Neural crest cell (in vitro differentiated cells): ENCODE measurements at places on chromosomes 2 and 18.

- no peaks in the 10 kb centered on the region for H3K36me3 ChIP-seq
- no peak for DNase-seq
- peaks cover 41% of the 10 kb centered on the region for H3K4me1 ChIP-seq
- no peak overlapping the region for H3K4me3 ChIP-seq
Observed at GRCh38 chr2:160700021-160700814, 206.6 kb upstream of the RBMS1 start.

GRCh38 chr2:49569176-49569575 is 414.9 kb upstream of the FSHR start:
- H3K27ac ChIP-seq, result no peak overlapping the region
- peaks cover 6% of the 10 kb centered on the region for H3K27me3 ChIP-seq
- DNase-seq, result no peak
- no peaks in the 10 kb centered on the region for H3K4me1 ChIP-seq
- H3K4me3 ChIP-seq, result no peak overlapping the region
- H3K36me3 ChIP-seq, result no peaks in the 10 kb centered on the region

- no peaks in the 10 kb centered on the region for H3K4me1 ChIP-seq
- no peak for DNase-seq
- no peak overlapping the region for H3K27ac ChIP-seq
Observed at GRCh38 chr2:28488083-28488830, 7.6 kb upstream of the PLB1 start.

DNA sequence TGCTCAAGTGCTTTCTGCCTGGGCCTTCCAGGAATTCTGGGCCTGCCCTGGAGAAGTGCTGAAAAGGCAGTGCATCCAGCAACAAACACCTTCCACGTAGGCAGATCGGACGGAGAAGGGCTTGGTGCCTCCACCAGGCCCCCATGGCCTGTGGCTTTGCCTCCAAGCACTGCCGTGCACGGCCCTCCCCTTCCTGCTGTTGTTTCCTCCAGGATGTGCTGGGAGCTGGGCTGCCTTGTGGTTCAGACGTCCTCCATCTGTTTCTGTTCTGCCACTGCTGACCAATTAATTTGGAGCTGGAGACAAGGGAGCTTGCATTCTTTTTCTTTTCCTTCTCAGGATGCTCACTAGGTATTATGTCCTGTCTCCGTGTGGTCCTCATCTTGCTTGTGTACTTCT is 197.0 kb downstream of the HRH4 start:
- H3K27ac ChIP-seq, result peak overlapping the region; percentile 36
- DNase-seq, result no peak
- H3K27me3 ChIP-seq, result no peaks in the 10 kb centered on the region
- H3K4me1 ChIP-seq, result peaks cover 11% of the 10 kb centered on the region

- no peak for DNase-seq
- H3K27ac ChIP-seq, result no peak overlapping the region
- H3K36me3 ChIP-seq, result no peaks in the 10 kb centered on the region
- H3K27me3 ChIP-seq, result peaks cover 85% of the 10 kb centered on the region
- no peak overlapping the region for H3K4me3 ChIP-seq
Observed at GRCh38 chr2:10717628-10718027, 3.8 kb upstream of the ATP6V1C2 start.

DNA sequence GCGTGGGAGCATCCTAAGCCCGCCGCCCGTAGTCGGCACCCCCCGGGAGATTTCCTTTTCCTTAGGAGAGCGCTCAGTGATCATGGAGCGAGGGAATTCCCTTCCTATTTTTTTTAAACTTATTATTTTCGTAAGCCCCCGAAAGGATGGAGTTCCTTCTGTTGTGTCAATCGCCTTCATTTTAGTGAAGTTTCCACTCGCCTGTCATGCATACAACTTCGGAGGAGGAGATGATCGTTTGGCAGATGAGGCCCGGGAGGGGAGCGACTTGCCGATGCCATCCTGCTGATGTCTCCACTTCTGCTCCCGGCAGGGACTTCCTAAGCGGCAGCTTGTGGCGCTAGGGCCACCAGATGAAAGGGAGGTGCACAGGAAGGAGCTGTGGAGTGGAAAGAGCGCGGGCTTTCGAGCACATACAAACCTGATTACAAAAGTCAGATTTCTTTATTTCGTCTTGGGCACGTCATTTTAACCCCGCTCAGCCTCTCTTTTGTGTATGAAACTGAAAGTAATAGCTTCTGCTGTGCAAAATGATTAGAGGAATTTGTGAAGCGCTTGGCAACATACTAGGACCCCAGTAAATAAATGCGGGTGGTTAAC is at the start of gene ADGRF3:
ADGRF3 (minus strand) TSS at position 336 of the 600 bp plus-strand sequence. CDS start 555 bp downstream, outside the sequence.
- DNase-seq, result peak; percentile 45
- H3K4me1 ChIP-seq, result peaks cover 36% of the 10 kb centered on the region
- peak within 1 kb of the TSS; percentile 95 for H3K4me3 ChIP-seq
- H3K36me3 ChIP-seq, result peaks cover 3% of the 10 kb centered on the region
- peak within 1 kb of the TSS; percentile 99 for H3K27ac ChIP-seq
- no peaks in the 10 kb centered on the region for H3K27me3 ChIP-seq

DNA sequence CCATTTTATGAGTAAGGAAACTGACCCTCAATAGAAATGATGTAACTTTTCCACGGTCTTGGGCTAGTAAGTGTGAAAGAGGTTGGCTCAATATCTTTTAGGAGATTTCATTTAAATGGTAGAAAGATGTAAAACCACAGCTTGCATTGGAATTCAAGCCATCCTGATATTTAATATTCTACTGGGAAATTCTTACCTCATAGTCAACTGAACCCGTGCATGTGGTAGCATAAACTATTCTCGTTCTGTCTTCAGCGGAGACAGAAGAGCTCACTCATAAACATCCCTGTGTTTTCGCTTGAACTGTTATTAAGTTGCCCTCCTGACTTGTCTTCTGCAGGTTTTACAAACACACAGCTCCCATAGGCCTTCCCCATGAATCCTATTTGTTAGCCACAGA is 8.5 kb upstream of the SPATS2L start:
- H3K4me3 ChIP-seq, result no peak overlapping the region
- H3K36me3 ChIP-seq, result no peaks in the 10 kb centered on the region
- peaks cover 2% of the 10 kb centered on the region for H3K27me3 ChIP-seq
- DNase-seq, result no peak
- H3K27ac ChIP-seq, result no peak overlapping the region
- H3K4me1 ChIP-seq, result peaks cover 9% of the 10 kb centered on the region

DNA sequence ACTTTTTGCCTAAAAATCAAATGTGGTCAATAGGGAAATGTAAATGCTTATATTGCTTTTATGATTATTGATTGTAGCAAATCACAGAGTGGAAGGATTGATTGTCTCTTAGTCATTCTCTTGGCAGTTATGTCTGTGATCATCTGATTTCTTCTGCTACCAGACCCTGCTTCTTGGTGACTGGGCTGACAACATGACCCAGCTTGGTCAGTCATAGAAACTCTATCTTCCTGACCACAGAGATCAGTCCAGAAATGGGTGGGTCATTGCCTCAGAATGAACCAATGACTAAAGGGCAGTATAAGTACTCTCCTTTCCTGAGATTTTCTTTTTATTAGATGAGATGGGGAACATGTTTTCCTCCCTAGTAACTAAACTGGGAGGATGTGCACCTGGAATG is 87.6 kb downstream of the MAIP1 start:
- peaks cover 4% of the 10 kb centered on the region for H3K36me3 ChIP-seq
- H3K27ac ChIP-seq, result no peak overlapping the region
- H3K4me1 ChIP-seq, result no peaks in the 10 kb centered on the region

DNA sequence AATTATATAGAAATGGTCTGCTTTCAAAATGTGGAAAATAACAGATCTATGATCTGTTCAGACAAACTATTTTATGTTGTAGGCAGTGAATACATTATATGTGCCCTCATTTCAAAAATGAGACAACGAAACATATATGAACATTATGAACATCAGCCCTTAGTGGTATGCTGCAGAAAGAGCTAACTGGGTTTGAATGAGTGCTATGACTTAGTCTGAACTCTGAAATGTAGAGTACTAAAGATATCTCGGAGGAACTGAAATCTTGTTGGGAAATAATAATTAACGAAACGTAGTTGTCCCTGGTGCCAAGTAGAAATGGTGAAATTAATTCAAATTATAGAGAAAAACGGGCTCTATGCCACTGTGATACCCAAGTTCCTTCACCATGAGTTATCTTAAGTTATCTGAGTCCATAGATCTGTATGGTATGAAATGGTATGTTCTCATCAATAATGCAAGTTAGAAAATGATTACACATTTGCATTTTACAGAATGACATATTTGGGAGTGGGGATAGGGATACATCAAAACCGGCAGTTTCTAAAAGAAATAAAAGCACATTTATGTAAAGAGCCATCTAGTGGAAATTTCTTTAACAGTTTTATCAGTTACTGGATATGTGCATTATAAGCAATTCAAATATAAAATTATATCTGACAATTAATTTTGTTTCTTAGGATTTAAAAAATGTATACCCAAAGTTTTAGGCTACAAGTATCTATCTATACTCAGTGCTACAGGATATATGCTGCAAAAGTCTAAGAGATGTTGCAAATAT is 26.7 kb downstream of the STARD6 start:
- H3K36me3 ChIP-seq, result no peaks in the 10 kb centered on the region
- no peak overlapping the region for H3K27ac ChIP-seq
- no peaks in the 10 kb centered on the region for H3K27me3 ChIP-seq
- DNase-seq, result no peak
- no peaks in the 10 kb centered on the region for H3K4me1 ChIP-seq

DNA sequence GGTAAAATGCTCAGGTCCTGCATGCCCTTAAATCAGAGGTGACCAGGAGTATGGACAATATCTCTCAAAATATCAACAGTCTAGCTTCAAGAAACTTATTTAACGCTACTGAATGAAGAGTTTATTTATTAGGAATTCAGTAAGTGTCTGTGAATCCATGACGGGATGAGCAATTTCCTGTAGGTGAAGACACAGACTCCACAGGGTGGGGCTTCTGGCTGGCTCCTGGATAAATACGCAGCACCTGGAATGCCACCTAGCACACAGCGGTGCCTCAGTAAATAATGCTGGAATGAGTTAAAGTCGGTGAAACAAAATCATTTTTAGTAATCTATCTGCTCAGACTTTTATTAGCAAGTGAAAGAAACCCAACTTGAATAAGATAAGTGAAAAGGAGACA is 29.4 kb upstream of the MBP start:
- no peak overlapping the region for H3K4me3 ChIP-seq
- DNase-seq, result no peak
- H3K27me3 ChIP-seq, result peaks cover 9% of the 10 kb centered on the region
- peaks cover 29% of the 10 kb centered on the region for H3K4me1 ChIP-seq
- no peak overlapping the region for H3K27ac ChIP-seq
